ENCODE measurements at places on chromosomes 5 and 9.

- no peak for DNase-seq
Observed at GRCh38 chr5:56464935-56465768, 232.0 kb upstream of the ANKRD55 start.

DNA sequence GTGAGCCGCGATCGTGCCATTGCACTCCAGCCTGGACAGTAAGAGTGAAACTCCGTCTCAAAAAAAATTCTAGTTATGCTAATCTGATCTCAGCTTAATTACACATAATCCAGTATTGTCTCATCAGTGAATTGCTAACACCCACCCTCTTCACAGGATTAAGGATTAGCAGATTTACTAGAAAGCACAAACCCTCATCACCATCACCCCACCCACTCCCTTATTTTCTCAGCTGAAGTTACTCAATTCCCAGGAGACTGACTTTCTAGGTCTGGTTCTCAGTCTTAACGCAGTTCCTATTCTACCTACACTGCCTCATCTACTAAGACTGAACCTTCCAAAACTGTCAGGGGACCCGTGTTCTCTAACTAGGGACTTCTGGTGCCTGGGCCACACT lies 9.0 kb downstream of the TOR1B start:
- no peak for DNase-seq

DNA sequence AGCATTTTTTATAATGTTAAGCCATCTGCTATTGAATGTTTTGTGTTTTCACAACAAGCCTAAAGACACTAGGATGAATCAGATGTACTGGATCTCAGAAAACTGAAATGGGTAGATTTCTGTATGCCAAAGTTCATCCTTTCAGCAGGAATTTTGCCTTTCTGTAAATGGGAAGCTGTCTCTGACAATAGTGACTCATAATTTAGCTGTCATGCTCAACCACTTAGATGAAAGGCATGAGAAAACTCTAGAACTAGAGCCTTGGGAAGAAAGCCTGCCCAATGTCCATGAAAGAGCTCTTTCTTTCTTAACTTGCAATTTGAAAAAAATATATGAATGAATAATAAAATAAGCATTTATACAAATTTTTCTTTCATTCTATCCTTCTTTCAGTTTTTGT lies 616.0 kb upstream of the EDIL3 start:
- no peak for DNase-seq

DNA sequence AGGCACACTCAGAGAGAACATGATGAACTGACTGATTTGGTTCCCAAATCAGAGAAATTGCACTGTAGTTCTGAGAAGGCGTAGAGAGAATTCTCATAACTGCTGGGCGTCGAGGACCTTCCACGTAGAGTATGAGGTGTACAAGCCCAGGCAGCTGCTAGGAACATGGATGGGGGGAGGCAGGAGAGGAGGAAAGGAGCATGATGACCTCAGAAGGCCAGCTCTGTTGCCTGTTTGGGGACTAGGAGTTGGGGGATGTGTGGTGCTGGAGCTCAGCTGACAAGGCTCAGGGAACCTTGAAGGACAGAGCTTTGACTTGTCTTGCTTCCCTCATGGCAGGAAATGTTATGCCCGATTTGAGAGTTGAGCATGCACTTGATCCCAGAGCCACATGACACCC lies 485.4 kb downstream of the IRX1 start:
- DNase-seq, result no peak
